NAMALWA (cell line): ENCODE measurements at places on chromosomes 11 and 22.

- DNase-seq = peak; percentile 33
Observed at GRCh38 chr11:66956689-66957290, 1.4 kb downstream of the PC start.

- no peak for DNase-seq
Observed at GRCh38 chr11:93482556-93482955, 60.6 kb downstream of the SMCO4 start.

DNA sequence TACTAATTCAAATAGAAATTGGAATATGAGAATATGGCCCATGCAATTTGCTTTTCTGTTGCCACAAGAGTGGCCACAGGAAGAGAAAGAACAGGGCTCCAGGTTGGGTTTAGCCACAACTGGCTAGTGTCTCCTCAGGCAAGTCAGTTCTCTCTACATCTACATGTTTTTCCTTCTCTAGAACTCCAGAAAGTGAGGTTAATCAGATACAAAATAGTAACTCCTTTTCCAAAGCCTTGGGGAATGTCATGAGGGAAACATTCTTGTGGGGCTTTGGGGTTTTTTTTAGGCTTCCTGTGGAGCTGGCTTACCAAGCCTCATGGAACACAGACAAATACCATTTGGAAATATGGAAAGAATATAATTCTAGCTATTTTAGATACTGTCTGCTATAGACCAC, 161.6 kb downstream of the NAV2 start:
- DNase-seq = no peak

DNA sequence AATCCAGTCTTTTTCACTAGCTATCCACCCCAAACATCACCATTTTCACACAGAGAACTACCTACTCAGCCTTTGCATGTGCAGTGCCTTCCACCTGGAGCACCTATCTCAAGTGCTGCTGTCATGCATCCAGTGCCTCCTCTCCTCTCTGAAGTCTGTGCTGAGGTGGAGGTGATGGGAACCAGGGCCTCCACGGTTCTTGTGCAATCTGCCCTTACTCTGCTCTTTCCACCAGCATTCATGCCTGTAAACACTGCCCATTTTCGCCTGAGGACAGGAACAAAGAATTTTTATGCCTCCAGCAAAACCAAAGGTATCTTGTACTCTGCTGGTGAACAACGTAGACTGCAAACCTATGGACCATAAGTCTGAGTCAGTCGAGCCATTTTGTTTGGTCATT, 27.0 kb downstream of the PITPNB start:
- DNase-seq = no peak

- DNase-seq = no peak
Observed at GRCh38 chr11:18958221-18958910, 19.2 kb upstream of the MRGPRX1 start.

DNA sequence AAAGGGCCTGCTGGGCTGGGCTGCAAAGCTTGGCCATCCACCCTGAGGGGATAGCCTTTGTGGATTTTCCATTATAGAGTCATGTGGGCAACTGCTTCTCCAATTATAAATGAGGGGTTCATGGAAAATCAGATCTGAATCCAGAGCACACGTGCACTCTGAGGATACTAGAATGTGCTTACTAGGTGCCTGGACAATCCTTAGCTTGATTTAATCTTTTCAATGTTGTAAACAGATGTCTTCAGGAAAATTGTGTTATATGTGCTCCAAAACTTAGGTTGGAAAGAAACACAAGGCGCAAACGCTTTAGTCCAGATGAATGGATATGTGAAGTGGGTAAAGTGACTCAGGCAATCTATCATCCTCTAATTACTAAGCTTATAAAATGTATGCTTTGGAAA, 92.0 kb downstream of the SLC17A6 start:
- DNase-seq = no peak

DNA sequence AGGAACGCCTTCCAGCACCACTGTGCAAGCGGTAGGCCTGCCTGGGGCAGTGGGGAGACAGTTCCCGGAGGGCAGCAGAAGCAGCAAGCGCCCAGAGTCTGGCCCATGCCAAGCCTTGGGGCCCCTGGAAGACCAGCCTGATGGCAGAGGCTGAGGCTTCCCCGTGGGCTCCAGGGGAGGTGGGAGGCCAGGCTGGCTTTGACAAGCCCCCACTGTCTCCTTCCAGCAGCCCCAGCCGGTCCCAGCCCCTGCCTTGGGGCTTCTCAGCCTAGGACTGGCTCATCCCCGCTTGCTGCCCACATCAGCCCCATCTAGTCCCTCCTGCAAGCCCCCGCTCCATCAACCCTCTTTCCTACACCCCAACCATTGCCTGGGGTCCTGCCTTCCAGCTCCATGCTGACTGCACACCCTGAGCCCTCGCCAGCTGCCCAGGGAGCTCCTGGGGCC, 46.7 kb downstream of the IGF2 start:
- no peak for DNase-seq

- DNase-seq = no peak
Observed at GRCh38 chr22:19984851-19985811, 31.5 kb downstream of the ARVCF start.

DNA sequence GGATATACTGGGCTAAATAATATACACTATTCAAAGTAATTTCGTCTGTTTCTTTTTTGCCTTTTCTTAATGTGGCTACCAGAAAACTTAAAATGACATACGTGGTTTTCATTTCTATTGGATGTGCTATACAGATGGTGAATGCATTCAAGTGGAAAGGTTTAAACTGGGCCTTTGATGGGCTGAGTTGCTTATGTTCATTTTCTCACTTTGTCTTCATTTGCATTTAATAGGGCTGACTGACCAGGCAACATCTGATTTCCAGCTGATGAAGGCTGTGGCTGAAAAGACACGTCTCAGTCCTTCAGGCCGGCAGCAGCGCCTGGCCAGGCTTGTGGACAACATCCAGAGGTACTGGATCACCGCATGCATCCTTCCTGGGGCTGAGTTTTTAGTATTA, 27.9 kb downstream of the PIWIL4 start:
- peak; percentile 41 for DNase-seq

GRCh38 chr22:39589875-39590274, 19.3 kb downstream of the CACNA1I start:
- DNase-seq = no peak

DNA sequence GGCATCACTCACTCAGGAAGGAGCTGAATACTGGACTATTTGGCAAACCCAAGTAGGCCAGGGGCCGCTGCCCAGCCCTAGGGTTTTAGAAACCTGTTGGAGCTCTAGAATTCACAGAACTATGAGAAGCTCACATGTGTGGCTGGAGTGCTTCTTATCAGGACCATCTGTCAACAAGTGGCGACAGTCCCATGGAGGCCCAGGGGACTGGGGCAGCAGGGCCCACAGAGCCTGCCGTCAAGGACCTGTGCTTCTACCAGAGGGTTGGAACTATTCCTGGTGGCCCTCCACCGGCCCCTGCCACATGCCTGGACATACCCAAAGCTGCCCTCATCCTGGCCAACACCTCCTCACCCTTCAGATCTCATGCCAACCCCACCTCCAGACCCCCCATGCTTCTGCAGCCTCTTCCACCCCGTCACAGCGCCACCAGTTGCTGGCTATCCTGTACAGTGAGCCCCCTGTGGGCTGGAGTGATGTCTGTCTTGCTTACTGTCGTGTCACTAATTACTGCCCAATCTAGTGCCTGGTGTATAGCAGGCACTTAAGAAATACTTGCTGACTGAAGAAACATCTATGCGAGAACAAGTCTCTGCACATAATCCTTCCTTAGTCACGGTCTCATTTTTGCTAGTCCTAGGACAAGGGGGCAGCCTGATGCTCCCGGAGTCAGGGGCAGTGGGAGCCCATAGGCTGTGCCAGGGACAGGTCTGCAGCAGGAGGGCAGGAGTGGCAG, 27.2 kb upstream of the RASL10A start:
- no peak for DNase-seq

DNA sequence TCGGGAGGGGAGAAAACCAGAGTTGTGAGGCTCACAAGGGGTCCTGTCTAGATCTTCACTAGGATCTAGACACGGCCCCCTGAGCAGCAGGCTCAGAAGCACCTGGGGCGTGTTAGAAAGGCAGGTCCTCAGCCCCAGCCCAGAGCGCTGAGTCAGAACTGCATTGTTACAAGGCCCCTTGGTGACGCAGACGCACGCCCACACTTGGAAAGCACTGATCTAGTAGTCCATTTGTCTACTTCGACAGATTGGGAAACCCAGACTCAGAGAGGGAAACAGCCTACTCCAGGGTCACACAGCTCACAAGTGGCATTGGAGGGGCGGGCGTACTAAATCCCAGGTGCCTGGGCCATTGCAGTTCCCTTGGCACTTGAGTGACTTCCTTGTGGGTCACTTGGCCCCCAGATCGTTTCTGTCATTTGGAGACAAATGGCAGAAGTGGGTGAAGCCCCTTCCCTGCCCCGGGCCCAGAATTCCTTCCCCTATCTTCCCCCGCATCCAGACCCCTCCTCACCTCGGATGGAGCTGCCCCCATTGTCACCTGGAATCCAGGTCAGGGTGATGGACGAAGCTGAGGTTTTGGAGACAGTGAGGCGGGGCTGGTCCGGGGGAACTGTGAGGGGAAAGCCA, 110.8 kb downstream of the CEP164 start:
- DNase-seq = no peak

DNA sequence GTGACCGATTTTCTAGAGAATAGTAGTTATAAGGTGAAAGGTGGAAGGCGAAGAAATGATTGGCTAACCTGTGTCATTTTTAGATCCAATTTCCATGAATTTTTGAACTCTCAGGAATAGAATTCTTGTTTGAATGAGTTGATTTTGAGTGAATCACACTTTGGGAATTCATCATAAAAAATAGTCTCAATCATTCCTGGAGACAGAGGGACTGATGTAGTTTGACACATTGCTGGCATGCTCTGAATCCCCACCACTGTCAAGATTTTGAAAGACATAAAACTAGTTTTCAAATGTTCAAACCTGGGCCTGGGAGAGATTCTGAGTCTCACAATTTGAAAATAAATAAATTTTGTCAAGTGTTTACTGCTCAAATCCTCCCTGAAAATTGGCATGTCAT, 861.4 kb upstream of the RAG2 start:
- DNase-seq = no peak

- no peak for DNase-seq
Observed at GRCh38 chr22:30371981-30372380, 15.2 kb downstream of the CCDC157 start.

GRCh38 chr11:129888451-129888850, 6.9 kb downstream of the NFRKB start:
- DNase-seq = no peak

- DNase-seq = no peak
Observed at GRCh38 chr11:76768088-76768908, 14.9 kb upstream of the TSKU start.

DNA sequence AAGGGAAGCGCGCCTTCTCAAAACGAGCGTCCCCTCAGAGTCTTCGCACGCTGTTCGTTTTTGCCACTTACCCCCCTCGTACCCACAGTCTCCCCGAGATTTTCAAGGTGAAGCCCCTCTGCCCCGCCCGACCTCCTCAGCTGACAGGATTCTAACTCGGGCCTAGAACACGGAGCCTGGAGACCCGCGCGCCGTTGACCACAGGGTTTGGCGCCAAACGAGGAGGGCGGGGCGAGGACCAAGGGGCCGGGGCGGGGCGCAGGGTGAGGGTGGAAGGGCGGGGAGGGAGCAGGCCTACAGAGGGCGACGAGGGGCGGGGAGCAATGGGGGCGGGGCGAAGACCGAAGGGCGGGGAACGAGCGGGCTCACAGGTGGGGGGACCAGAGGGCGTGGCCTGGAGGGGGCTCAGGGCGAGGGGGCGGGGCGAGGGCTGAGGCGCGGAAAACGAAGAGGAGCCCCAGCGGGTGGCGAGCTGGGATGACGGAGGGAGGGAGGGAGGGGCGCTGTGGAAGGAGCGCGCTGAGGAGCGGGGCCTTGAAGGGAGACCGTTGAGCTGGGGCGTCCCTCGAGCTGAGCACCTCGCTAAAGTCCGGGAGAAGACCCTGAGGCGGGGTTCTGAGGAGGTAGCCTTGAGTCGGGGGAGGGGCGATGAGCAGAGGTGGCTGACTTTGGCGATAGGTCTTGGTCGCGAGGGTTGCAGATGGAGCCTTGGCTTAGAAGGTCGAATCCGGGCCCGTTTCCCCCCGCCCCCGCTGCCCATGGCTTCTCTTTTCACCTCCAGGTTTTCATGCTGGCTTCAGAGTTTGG, at the start of gene DMC1:
Gene DMC1, minus strand, starts transcription at position 212 of the 807 bp plus-strand sequence. CDS start 1,927 bp downstream, outside the sequence.
- DNase-seq = peak; percentile 94

DNA sequence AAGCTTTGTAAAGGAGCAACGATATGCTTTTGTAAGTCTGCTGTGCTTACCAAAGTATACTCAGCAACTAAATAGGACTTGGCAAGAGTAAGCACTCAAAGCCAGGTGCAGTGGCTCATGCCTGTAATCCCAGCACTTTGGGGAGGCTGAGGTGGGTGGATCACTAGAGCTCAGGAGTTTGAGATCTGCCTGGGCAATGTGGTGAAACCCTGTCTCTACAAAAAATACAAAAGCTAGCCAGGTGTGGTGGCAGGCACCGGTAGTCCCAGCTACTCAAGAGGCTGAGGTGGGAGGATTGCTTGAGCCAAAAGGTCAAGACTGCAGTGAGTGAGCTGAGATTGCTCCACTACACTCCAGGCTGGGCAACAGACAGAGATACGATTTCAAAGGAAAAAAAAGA, 67.5 kb downstream of the PAK1 start:
- DNase-seq = no peak

DNA sequence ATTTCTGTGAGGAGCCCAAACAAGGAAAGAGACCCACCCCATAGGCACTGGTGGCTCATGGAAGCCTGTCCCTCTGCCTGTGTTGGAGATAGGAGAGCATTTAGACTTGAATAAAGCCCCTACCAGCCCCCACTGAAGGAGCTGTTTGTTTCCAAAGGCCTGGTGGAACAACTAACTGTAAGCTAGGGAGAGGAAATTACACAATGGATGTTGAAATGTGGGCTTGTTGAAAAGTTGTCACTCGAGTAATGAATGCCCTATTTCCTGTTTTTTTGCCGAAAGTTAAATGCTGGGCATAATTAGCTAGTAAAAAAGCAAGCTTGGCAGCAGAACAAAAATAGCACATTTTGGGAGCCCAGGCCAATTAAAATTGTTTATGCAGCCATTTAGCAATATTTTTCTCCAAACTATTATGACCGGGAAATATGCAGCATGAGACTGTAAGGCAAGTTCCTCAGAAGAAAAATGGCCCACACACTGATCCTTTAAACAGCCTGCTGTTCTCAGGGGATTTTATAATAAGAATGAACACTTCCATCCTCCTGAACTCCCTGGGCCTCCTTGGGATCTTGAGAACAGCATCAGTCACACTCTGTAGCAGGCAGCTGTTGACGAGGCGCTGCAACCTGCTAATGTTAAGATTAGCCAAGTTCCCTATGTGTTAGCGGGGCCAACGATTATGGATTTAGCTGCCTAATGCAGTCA, 38.6 kb upstream of the LMO2 start:
- DNase-seq = peak; percentile 13

GRCh38 chr11:65611028-65611757, 2.8 kb downstream of the MAP3K11 start:
- DNase-seq = no peak
